ENCODE measurements at places on chromosomes 3 and 15.
A peak's percentile ranks its signal among the peaks of the same experiment; 100 is the strongest.

- DNase-seq = no peak
Measured at GRCh38 chr3:28700728-28701127, 352.1 kb upstream of the AZI2 start.

GRCh38 chr3:159668461-159668860 is 320.2 kb upstream of the IL12A start:
- DNase-seq = no peak

- DNase-seq = peak; percentile 29
Measured at GRCh38 chr15:66294157-66294931, 976 bp downstream of the DIS3L start.

- DNase-seq = no peak
Measured at GRCh38 chr15:80507131-80507530, 102.9 kb downstream of the ARNT2 start.

- DNase-seq = no peak
Measured at GRCh38 chr15:28998511-28998910, 112.7 kb downstream of the APBA2 start.

- DNase-seq = no peak
Measured at GRCh38 chr3:134287512-134287911, 36.9 kb upstream of the RYK start.

GRCh38 chr3:43583481-43583880 is 38.3 kb downstream of the ANO10 start:
- DNase-seq = no peak

DNA sequence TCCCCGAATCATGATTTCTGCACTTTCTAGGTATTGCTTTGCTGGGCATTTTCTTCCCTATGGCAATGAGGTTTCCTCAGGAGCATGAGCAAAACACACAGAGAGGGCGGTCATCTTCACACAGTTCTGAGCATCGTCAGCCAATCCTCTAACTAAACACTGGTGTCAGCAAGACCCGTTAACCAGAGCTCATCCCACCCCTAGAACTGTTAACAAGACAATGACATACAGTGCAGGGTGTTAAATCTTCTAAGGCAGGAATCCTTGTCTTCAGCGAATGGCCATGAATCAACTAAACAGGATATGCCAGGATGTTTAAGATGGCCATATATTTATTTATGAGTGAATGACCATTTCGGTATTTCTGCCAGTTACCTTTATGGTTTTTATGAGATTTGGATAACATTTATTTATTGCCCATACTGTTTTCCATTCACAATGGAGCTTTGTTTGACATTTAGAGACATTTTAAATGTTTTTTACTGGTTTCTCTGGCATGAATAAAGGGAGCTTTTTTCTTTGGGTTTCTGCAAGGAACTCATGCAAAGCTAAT is 411.5 kb upstream of the PROK2 start:
- DNase-seq = no peak

- DNase-seq = no peak
Measured at GRCh38 chr3:119700269-119700919, 2.4 kb upstream of the CFAP91 start.

DNA sequence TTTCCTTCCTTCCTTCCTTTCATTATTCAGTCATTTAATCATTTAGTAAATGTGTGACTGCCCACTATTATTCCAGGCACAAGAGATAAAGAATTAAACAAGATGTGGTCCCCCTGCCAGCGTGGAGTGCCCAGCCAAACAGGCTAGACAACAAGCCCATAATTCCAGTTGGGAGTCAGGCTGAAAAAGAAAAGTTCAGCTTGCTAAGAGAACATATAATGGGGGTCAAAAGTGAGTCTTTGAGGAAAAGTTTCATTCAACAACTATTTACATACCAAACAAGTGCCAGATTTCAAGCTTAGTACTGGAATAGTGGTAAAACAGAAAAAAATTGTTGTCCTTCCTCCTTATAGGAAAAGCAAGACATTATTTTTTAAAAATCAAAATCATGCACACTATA is 523.7 kb downstream of the TAFA4 start:
- DNase-seq = no peak

DNA sequence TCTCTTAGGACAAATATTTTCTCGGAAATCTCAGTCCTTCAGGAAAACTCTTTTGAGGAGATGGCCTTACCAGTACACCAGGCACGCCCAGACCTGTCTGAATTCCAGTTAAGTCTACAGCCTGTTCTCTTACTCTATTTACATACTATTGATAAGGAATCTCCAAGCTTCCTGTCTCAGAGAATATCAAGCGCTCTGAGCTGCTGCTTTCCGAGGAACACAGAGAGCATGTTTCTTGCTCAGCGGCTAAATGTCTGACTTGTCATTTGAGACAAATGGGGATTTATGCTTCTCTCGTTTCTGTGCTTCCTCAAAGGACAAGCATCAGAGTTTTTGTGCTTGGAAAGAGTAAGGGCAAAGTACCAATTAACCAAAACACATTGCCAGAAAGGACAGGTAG is 112.4 kb upstream of the CCDC54 start:
- DNase-seq = no peak

- DNase-seq = no peak
Measured at GRCh38 chr3:19547665-19548464, 386.2 kb downstream of the EFHB start.

DNA sequence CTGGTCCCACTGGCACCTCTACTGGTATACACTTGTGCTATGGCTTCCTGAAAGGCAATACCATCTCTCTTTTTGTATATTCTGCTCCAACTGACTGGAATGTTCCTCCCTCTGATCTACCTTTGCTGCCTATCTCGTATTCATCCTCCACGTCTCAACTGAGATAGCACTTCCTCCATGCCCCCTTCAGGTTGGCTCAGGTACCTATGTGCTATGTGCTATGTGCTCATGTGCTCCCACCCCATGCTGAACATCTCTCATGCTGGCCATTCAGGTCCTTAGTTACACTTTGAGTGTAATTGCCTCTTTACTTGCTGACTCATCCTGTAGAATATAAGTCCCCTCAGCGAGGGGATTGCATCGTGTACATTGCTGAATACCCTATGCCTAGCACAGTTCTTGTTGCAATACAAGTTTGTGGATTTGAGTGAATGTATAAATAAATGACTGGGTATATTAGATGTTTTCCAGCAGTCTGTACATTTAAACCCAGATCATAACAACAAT is 156.9 kb downstream of the SOX2 start:
- no peak for DNase-seq
